ENCODE measurements at places on chromosomes 6 and 20. TPM values are rescaled to one million over a fixed set of nuclear protein-coding genes. Genes with fewer than 3 reads are reported as not detected.

The SPATA2 gene
- total RNA-seq, result 3.5 TPM

The LAMA4 gene
- total RNA-seq, result 322 TPM

The CLDN20 gene
- total RNA-seq, result not detected

The MYLIP gene
- total RNA-seq, result 28.1 TPM

The CNR1 gene
- total RNA-seq, result 56.0 TPM

The FERMT1 gene
- total RNA-seq, result 0.84 TPM

The BTNL2 gene
- not detected for total RNA-seq

The DEFB132 gene
- total RNA-seq, result 9.2 TPM

The TDRD6 gene
- total RNA-seq, result 0.74 TPM

The PHF3 gene
- total RNA-seq, result 37.7 TPM

The OPRM1 gene
- not detected for total RNA-seq

The SFT2D1 gene
- 63.7 TPM for total RNA-seq

The NEURL2 gene
- total RNA-seq, result 10.6 TPM

The ZNF391 gene
- 4.5 TPM for total RNA-seq

The ABCF1 gene
- 51.5 TPM for total RNA-seq

The SLC16A10 gene
- 1.1 TPM for total RNA-seq

The CLIC5 gene
- total RNA-seq, result 14.8 TPM

The DZANK1 gene
- total RNA-seq, result 2.2 TPM

The NKAIN4 gene
- total RNA-seq, result not detected

The RALY gene
- total RNA-seq, result 95.4 TPM

The TBXT gene
- not detected for total RNA-seq

The TAP2 gene
- 54.5 TPM for total RNA-seq

The CST9 gene
- not detected for total RNA-seq

The SIRPA gene
- 86.1 TPM for total RNA-seq

The GSTA3 gene
- total RNA-seq, result not detected

The MUC22 gene
- not detected for total RNA-seq

The YIPF3 gene
- 89.3 TPM for total RNA-seq

The MEP1A gene
- not detected for total RNA-seq

The OR12D2 gene
- not detected for total RNA-seq

The RNGTT gene
- total RNA-seq, result 21.7 TPM

The SGK2 gene
- 14.3 TPM for total RNA-seq

The C4B gene
- total RNA-seq, result 912 TPM

The UNC93A gene
- not detected for total RNA-seq

The PPP1R14C gene
- total RNA-seq, result not detected

The ZBTB22 gene
- 15.3 TPM for total RNA-seq

The PNPLA1 gene
- not detected for total RNA-seq

The TMEM14C gene
- 99.3 TPM for total RNA-seq

The HLA-DQA2 gene
- total RNA-seq, result 0.96 TPM
